Effector CD4-positive, alpha-beta T cell (primary cell): ENCODE measurements at places on chromosomes 7 and 10.

GRCh38 chr7:24241206-24241605 lies 42.8 kb upstream of the NPY start:
- DNase-seq, result no peak

GRCh38 chr10:62734781-62735463 lies 69.6 kb upstream of the ADO start:
- DNase-seq, result no peak

DNA sequence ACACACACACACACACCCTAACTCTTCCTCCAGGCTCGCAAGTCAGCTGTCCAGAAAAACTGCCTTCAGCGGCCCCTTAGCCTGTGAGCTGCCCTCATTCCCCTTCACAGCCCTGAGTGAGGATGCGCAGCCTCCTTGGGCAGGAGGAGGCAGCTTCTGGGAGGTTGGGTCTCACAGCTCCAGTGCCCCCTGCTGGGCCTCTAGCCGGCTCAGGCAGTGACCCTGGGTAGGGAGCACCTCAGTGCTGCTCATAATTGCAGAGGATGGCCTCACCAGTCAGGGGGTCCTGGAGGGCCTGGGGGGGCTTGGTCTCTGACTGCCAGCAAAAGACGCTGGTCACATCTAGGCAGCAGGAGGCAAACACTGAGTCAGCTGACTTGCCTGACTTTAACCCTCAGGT lies 43.7 kb downstream of the ZNF273 start:
- DNase-seq, result no peak

DNA sequence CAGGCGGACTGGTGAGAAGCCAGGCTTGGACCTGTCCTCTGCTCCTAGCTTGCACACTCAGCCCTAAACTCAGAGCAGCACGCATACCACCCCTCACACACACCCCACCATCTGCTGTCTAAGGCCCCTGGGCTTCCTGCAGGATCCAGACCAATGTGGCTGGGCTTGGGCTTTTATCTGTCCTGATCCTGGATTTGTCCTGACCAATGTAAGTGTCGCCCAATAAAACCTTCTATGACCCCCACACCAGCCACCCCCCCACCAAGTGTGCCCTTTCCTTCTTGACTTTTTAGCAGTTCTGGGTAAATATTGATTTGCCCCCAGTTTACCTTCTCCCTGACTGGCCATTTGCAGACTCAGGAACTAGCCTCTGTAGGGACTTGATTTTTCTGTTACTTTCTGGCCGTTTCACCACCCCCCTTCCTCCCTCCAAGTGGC lies 1.7 kb upstream of the HOXA13 start:
- no peak for DNase-seq

- DNase-seq, result no peak
Observed at GRCh38 chr7:47142169-47142866, 439.6 kb downstream of the TNS3 start.

DNA sequence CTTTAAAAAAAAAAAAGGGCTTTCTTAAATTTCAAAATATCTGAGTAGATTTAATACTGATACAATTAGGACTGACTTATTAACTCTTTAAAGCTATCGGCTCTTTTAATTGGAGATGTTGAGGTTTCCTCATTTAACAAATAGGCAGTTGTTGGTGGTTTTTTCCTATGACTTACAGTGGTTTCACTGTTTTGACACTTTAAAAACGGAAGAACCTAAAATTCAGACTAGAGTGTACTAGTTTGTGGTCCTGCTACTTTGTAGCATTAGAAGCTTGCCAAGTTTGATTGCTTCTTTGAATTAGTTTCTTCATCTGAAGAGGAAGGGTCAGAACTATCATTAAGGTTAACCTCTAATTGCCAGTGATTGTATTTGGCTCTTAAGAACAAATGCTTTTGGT lies 27.7 kb downstream of the CUL1 start:
- DNase-seq, result no peak

- DNase-seq, result no peak
Observed at GRCh38 chr7:138417078-138417700, 42.9 kb upstream of the TRIM24 start.
